ENCODE measurements at places on chromosomes 4 and X.

DNA sequence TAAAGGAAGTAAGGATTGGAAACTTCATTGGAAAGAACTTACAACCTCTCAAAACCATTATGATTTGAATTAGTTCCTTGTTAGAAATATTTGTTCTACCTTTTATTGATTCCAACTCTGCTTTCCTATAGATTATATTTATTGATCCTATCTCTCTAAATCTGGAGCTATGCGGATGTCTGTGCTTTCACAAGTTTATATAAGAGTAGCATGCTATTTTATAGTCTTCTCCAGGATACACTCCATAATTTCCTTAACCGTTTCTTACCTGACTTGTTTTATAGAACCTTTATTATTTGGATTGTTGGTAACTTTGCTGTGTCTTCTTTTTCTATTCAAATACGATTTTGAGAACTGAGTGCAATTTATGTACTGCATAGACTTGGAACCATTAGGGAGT lies 668.1 kb downstream of the RAPGEF2 start:
- DNase-seq: no peak

DNA sequence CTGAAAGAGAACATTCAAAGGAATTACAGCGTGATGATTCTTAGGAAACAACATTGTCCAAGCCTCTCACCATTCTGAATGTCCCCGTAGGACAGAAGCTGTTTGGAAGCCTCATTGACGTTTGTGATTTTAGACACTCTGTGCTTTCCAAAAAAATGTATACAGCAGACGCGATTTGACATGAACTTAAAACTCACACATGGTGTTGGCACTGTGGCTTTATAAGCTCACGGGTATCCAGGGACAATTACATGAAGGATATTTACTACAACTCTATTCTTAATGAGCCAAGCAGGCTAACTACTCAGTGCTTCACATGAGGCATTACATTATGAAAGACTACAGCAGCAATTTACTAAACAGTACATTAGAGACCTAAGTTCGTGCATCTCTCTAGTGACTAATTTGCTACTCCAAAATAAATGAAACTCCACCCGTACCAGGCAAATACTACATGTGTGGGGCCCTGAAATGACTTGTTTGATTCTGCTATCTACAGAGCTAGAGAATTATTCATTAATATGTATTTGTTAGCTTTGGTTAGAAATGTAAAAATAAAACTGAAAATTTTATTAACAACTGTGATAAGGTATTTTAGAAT lies 620.7 kb downstream of the SPRY1 start:
- DNase-seq: no peak

DNA sequence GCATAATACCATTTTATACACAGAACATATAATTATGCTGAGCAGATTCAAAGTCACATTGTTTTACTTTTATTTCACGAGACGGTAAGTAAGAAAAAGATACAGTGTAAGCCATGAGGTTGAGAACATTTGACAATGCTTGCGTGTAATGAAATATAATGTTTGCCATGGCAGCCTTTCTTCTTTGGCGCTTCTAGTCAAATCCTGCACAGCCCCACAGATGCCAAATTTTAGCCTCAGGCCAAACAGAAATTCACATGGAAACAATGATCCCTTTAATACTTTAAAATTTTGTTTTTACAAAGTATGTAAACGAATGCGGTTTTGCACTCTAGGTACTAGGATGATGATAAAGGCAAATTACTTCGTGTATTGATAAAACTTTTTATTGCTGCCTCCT lies 502.7 kb upstream of the SMIM31 start:
- DNase-seq: no peak

- peak; percentile 41 for DNase-seq
Observed at GRCh38 chrX:20527558-20528011, 260.9 kb upstream of the RPS6KA3 start.

GRCh38 chr4:159014859-159015258 lies 88.0 kb upstream of the RAPGEF2 start:
- DNase-seq: no peak

GRCh38 chr4:155745984-155746383 lies 12.8 kb upstream of the GUCY1B1 start:
- no peak for DNase-seq

DNA sequence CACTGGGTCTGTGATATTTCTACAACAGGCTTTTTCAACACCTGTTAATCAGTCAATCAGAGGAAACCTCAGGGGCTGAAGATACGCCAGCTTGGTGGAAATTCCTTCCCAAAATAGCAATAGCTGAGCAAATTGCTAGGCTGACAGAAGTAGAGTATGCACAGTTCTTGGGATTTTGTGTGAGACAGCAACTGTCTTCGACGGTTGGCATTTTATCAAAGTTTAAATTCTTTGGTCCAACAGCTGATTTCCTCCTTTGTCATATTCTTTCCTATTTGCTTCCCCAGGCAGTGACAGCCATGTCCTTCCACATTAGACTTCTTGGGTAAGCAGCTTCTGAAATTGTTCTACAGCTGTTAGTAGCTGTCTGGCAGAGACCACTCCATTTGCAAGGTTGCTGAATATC lies 8.0 kb upstream of the PALLD start:
- no peak for DNase-seq

- no peak for DNase-seq
Observed at GRCh38 chr4:186249785-186250754, 15.9 kb upstream of the F11 start.

DNA sequence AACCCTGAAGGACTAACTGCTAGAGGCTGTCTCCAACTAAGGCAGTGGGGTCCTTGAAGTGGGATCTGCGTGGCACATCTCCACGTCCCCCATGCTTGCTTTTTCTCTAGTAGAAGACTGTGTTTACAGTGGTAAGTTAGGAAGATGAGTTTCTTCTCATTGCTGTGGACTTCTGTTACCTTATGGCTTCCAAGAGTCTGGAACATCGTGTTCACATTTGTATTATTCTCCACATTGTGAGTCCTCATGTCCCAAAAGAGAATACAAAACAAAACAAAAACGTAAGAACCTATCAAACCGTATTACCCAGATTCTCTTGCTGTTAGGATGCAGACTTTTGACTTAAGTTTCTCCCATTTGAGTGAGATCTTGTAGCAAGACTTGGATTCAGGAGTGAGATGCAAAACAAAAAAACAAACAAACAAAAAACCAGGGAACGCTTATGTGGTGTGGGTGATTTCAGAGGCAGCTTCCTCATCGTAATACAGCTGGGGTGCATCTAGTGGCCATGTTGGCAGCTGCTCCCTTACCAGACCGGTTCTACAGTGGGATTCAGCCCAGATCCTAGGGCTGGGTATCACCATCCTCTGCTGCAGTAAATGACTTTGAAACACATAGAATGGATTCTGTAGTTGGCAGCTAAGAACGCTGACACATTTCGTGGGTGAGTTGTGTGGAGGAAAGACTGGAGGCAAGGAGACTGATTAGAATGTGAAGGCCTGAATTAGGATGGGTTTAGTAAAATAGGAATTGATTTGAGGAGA lies 41.3 kb downstream of the TMEM131L start:
- no peak for DNase-seq

GRCh38 chrX:101117701-101118100 lies 19.7 kb downstream of the CENPI start:
- no peak for DNase-seq

DNA sequence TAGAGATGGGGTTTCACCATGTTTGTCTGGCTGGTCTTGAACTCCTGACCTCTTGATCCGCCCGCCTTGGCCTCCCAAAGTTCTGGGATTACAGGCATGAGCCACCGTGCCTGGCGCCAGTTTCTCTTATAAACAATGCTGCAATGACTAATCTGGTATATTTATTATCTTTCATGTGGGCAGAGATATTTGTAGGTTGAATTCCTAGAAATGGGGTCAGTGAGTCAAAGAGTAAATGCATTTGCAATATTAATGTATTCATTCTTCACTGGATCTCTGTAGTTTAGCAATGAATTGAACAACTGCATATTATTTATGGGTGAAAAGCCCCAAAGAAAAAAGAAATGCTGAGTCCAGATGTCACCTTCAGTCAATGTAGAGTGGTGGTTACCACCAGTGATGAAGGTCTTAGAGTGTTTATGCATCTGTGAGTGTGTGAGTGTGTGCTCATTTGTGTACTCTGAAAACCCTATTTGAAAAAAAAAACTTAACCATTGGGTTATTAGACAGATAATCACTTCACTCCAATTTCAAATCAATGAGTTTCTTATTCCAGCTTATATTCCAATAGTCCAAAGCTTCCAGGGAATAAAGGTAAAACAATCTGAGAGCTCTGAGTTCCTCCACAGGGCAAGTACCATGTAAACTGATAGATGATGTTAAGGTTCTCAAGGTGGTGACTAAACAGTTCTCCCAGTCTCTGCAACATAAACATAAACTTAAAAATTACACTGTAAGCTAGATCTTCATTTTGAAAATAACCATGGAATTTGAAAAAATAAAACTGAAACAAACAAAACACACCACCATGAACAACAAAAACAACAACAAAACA lies 22.6 kb upstream of the CD38 start:
- DNase-seq: no peak

- no peak for DNase-seq
Observed at GRCh38 chr4:85738721-85739120, 263.8 kb downstream of the ARHGAP24 start.

GRCh38 chr4:128858879-128859671 lies 49.6 kb downstream of the JADE1 start:
- no peak for DNase-seq

GRCh38 chr4:183700407-183700806 lies 41.3 kb downstream of the TRAPPC11 start:
- DNase-seq: no peak

- DNase-seq: no peak
Observed at GRCh38 chr4:117479673-117480072, 394.3 kb upstream of the TRAM1L1 start.

DNA sequence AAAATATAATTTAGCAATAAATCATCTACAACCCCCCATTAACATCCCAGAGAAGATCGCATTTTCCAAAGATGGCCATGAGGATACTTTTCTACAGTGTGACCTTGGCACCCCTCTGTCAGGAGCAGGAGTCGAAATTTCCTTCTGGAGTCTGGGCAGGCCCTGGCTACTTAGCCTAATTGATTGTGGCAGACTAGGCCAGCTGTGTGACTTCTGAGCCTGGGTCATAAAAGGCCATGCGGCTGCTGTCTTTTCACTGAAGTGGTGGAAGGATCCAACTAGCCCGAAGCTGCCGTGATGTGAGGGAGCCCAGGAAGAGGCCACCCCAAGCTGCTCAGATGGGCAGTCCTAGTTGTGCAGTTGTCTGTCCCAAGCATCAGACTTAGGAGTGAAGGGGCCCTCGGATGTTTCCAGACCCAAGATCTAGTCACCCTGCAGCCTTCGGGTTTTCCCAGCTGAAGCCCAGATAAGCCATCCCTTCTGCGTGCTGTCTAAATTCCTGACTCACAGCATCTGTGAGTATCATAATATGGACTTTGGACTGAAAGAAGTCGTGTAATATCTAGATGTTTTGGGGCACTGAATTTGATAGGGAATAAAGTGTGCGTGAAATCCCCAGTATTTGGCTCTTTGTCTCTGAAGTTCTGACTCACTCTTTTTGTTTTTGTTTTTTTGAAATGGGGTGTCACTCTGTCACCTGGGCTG lies 21.0 kb downstream of the PDK3 start:
- DNase-seq: no peak

GRCh38 chr4:41714364-41715000 lies 34.0 kb downstream of the PHOX2B start:
- no peak for DNase-seq

DNA sequence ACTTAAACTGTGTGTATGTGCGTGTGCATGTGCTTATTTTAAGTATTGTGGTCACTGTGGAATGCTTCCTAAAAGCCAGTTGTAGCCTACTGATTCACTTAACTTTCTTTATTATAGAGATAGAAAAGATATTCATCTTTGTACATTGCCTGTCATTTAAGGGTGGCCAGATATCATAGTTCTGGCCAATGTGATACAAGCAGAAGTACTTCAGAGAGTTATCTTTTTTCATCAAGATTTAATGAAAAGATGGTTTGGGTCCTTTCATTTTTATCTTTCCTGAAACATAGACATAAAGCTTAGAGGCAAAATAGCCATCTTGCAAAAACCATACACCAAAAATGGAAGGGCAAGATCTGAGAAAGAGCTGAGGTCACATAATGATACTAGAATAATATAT lies 744.7 kb upstream of the ADGRL3 start:
- DNase-seq: no peak

DNA sequence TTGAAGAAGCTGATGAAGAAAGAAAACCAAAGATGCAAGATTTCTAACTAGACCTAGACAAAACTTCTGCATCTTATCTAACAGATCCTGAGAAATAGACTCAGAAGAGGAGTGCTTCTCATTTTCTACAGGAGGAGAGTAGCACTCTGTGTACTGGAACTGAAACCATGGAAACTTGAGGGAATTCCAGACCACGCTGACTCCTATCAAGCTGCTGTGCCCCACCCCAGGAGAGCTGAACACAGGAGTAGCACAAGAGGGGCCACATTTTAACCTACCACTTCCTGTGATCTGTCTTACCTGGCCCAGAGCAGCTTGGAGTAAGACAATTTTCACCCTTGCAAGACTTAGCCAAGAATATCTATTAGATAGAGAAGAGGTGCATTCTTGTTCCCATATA lies 248.9 kb downstream of the SCFD2 start:
- no peak for DNase-seq

All from NCI-H345 (cell line).